ENCODE measurements at places on chromosomes 7 and 10.

DNA sequence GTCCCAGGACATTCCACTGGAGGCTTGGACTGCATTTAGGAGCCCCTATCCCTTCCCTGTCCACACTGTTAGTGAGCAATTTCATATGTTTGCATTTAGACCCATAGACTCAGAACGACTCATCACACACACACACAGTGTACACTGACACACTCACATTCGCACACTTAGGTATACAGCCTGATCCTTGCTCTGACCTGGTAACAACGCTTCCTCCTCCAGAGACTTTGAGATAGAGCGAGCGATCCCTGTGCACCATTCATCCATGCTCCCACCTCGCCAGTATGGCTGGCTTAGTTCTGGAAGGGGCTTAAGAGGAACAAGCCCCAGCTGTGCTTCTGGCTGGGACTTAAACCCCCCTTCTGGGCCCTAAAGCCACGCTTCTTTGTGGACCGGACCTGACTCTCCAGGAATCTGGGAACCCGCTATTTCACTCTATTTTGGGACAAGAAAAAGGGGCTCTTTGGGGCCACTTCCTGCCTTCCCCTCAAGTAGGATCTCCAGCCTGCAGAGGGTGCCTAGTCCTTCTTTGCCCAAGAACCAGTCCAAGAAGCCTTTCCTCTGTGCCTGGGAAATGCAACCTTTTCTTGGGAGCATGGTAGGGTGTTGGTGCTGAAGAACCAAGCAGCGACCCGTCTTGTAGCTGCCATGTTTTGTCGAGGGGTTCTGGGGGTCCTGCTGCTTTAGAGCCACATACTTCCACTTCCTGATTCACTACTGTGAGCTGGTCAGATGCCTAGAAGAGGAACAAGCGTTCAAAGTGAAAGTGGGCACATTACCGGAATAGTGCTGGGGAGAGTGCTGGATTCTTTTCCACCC lies 1.1 kb upstream of the HOXA13 start:
- peaks cover 90% of the 10 kb centered on the region for H3K27me3 ChIP-seq
- DNase-seq: peak; percentile 36
- peaks cover 39% of the 10 kb centered on the region for H3K4me1 ChIP-seq
- peak overlapping the region; percentile 69 for H3K27ac ChIP-seq
- peak overlapping the region; percentile 68 for H3K4me3 ChIP-seq

DNA sequence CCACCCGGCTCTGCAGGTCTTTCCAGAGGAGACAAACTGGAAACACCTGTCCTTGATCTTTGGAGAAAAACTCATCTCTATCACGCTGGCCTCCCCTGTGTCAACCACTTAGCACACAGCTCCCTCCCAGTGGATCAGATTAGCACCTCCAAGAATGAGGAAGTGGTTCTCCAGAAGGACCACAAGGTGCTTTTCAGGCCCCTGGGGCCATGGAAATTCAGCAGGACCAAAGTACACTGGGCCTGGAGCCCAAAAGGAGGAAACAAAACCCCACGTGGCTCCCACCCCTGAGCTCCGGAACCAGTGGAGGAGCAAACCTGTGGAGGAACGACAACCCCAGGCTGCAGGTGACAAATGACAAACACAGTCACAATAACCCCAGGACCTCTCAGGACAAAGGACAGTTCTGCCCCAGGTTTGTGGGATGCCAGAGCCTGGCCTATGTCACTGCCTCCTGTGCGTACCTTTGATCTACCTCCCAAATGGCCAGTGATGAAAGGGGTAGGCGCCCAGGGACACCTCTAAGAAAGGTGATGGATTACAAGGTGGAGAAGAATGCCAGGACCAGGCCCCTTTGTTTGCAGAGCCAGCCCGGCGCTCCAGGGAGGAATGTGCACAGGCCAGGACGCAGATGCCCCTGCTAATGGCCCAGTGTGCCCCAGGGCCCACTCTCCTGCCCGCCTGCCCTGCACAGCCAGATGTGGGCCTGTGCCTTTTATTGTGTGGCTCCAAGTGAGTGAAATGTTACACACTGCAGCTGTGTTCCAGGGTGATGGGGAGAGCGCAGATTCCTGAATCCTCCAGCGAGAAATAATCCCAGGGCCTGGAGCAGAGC lies 5.7 kb downstream of the TNS3 start:
- peaks cover 20% of the 10 kb centered on the region for H3K27me3 ChIP-seq
- H3K36me3 ChIP-seq: no peaks in the 10 kb centered on the region
- no peak overlapping the region for H3K27ac ChIP-seq
- H3K4me3 ChIP-seq: no peak overlapping the region
- peaks cover 3% of the 10 kb centered on the region for H3K4me1 ChIP-seq

- no peak for DNase-seq
- H3K4me3 ChIP-seq: no peak overlapping the region
- no peak overlapping the region for H3K27ac ChIP-seq
- no peaks in the 10 kb centered on the region for H3K27me3 ChIP-seq
- H3K4me1 ChIP-seq: peaks cover 59% of the 10 kb centered on the region
Observed at GRCh38 chr10:7306147-7306546, 104.7 kb downstream of the SFMBT2 start.

GRCh38 chr10:77463499-77463898 lies 174.1 kb downstream of the KCNMA1 start:
- H3K36me3 ChIP-seq: no peaks in the 10 kb centered on the region
- peaks cover 11% of the 10 kb centered on the region for H3K27me3 ChIP-seq
- no peak for DNase-seq
- no peak overlapping the region for H3K4me3 ChIP-seq
- H3K27ac ChIP-seq: no peak overlapping the region
- no peaks in the 10 kb centered on the region for H3K4me1 ChIP-seq

- peaks cover 6% of the 10 kb centered on the region for H3K27me3 ChIP-seq
- no peaks in the 10 kb centered on the region for H3K36me3 ChIP-seq
- no peak overlapping the region for H3K27ac ChIP-seq
- H3K4me3 ChIP-seq: no peak overlapping the region
- peaks cover 30% of the 10 kb centered on the region for H3K4me1 ChIP-seq
Observed at GRCh38 chr7:50667789-50668226, 102.6 kb upstream of the DDC start.

DNA sequence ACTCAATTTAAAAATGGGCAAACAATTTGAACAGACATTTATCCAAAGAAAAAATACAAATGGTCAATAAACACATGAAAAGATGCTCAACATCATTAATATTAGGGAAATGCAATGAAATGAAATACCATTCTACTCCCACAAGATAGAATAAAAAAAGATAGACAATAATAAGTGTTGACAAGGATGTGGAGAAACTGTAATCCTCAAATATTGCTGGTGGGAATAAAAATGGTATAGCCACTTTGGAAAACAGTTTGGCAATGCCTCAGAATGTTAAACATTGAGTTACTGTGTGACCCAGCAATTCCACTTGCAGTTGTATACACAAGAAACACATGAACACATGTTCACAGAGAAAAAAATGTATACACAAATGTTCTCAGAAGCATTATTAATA lies 197.6 kb downstream of the RELN start:
- no peak for DNase-seq
- no peak overlapping the region for H3K4me3 ChIP-seq
- no peaks in the 10 kb centered on the region for H3K36me3 ChIP-seq
- no peak overlapping the region for H3K27ac ChIP-seq
